Fibroblast of skin of right biceps (primary cell): ENCODE measurements at places on chromosomes 11 and 22.

GRCh38 chr11:32779136-32779535 is 15.3 kb downstream of the CCDC73 start:
- no peak for DNase-seq

DNA sequence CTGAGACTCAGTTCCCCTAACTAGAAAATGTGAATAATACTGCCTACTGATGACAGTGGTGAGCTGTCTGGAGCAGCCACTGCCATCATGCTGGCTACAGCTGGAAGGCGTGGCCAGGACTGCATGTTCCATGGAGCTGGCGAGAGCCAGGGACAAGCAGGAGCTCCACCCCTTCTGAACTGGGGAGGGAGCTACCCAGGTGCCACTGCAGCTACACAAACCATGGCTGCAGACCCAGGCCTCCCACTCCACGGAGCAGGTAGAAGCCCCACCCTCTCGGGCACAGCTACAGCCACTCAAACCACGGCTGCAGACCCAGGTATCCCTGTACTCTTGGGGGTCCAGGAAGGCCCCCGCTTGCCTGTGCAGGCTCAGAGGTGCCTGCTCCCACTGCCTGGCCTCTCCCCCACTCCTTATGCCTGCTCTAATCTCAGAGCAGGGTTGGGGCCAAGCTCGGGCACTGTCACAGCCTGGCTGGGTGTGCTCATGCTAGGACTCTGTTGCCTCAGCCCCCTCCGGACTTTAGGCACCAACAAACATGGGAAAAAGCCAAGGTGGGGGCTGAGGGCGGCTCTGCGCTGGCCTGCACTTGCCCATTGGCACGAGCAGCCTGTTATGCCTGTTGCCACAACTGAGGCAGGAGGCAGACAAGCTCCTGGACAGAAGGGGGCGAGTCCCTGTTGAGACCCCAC is 51.7 kb downstream of the RAB30 start:
- DNase-seq = no peak

- DNase-seq = no peak
Observed at GRCh38 chr22:27388090-27388600, 413.4 kb downstream of the MN1 start.

DNA sequence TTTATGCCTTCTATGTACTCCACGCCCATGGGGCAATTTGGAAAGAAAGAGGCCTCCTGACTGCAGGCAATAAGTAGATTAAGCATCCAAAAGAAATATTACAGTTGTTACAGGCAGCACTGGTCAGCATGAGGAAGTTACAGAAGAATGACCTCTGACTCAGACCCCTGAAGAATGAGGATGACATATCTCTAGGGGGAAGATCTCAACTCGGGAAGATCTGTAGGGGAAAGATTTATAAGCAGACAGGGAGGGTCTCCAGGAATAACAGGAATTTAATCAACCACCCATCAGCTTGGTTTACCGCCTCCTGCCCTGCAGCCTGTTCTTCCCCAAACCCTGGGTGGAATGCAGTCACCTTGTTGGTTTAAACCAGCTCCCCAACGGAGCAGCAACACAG is 58.0 kb downstream of the RCN1 start:
- peak; percentile 24 for DNase-seq

- DNase-seq = no peak
Observed at GRCh38 chr11:10674911-10675440, 18.6 kb downstream of the IRAG1 start.

- DNase-seq = no peak
Observed at GRCh38 chr11:87128372-87128771, 90.6 kb downstream of the TMEM135 start.
